ENCODE measurements at places on chromosomes 2 and 18.

GRCh38 chr2:199136242-199136641 lies 321.5 kb downstream of the SATB2 start:
- no peak for DNase-seq

GRCh38 chr2:121256720-121257479 lies 28.1 kb downstream of the TFCP2L1 start:
- no peak for DNase-seq

DNA sequence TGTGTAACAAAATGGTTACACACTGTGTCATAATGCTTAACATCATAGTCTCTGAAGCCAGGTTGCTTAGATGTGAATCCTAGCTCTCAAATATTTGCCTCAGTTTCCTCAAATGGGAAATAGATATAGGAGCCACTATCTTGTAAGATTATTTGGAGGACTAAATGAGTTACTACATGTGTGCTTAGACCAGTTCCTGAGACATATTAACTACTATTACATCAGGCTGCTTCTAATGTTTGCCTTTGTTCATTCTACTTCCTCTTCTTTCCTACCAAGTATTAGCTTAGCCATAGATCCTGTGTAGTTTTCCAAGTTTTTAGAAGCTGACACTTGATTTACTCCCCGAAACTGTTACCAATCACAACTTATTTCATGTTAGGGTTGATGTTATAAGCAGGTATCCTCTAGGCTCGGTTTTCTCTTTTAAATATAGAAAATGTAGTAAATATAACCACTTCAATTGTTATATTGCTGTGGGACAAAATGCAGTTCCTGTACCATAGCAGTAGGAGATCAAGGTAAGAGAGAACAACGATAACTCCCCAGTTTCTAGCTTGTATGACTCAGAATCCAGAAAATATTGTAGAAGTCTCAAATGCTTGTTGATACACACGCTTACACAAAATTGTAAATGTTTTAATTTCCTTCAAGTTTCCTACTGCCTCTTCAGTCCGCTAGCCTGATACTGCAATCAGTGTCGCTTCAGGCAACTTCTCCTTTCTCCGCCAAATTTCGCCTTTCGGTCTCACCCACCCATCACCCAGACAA lies 751 bp upstream of the DNAJC10 start:
- no peak for DNase-seq

DNA sequence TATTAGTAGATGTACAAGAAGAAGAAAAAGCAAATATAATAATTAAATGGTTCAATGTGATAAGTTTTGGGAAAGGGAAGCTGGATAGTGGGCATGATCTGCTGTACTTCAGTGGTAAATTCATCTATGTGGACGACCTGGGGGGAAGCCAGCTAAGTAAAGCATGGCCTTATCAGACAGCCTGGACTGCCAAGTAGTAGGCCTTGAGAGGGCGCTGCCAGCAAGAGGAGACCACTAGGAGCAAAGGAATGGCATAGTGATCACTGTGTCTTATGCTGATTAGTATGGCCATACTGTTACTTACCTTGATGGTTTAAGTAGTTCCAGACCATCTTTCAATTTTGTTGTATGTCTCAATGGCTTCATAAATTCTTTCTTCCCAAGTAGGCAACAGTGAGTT lies 287.6 kb downstream of the SETBP1 start:
- DNase-seq: no peak

DNA sequence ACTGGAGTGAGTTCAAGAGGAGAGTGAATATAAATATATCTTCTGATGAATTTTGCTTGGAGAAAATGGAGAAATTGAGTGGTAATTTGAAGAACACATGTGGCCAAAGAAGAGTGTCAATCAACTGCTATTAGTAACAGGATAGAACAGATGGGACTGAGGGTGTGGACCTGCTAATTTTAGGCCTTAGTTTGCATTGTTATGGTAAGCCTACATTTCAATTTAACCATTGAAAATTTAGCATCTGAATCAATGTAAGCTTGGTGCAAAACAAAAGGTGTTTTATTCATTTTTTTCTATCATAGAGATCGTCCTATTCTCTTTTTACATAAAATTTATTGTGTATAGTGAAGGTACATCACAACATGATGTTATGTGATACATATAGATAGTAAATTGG lies 42.1 kb upstream of the CDH19 start:
- DNase-seq: no peak

DNA sequence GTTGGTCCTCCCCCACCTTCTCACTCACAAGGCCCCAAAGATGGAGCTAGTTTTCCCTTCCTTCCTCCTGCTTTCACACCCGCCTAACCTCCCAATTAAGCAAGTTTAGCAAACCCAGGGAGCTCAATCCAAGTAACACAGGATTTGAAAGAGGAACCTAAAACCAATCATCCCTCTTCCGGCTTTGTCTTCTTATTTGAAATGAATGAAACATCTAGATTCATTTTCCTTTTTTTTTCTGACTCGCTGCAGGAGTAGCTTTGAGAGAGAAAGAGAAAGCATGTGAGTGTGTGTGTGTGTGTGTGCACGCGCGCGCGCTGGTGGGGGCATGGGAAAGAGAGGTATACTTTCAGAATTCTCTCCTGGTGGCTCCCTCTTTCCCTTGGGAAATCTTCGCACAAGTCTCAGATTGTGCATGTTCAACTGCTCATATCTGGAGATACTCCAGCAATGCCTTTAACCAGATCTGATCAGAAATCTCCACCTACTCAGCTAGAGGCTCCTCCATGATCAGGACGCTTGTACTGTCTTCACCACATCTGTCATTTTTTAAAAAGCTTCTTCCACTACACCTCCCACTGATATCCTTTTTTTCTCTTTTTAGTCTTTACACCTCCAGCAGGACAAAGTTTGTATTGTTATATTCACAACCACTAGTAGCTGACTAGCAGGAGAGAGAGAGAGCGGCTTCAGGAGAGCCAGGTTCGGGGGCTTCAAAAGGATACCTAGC lies 1.7 kb downstream of the SLC8A1 start:
- DNase-seq: no peak

DNA sequence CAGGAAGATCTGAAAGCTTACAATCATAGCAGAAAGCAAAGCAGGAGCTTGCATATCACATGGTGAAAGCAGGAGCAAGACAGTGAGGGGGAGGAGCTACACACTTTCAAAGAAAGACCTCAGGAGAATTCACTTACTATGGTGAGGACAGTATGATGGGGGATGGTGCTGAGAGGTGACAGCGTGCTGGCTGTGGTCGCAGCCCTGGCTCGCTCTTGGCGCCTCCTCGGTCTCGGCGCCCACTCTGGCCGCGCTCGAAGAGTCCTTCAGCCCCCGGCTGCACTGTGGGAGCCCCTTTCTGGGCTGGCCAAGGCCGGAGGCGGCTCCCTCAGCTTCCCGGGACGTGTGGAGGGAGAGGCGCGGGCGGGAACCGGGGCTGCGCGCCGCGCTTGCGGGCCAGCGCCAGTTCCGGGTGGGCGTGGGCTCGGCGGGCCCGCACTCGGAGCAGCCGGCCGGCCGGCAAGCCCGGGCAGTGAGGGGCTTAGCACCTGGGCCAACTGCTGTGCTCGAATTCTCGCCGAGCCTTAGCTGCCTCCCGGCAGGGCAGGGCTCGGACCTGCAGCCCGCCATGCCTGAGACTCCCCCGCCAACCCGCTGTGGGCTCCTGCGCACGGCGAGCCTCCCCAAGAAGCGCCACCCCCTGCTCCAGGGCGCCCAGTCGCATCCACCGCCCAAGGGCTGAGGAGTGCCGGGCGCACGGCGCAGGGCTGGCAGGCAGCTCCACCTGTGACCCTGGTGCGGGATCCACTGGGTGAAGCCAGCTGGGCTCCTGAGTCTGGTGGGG lies 131.9 kb upstream of the SPATS2L start:
- no peak for DNase-seq

- DNase-seq: no peak
Observed at GRCh38 chr2:174764280-174765255, at the start of gene CHRNA1. CHRNA1 (minus strand) TSS chr2:174764472; CDS start chr2:174764394, 78 bp downstream.

DNA sequence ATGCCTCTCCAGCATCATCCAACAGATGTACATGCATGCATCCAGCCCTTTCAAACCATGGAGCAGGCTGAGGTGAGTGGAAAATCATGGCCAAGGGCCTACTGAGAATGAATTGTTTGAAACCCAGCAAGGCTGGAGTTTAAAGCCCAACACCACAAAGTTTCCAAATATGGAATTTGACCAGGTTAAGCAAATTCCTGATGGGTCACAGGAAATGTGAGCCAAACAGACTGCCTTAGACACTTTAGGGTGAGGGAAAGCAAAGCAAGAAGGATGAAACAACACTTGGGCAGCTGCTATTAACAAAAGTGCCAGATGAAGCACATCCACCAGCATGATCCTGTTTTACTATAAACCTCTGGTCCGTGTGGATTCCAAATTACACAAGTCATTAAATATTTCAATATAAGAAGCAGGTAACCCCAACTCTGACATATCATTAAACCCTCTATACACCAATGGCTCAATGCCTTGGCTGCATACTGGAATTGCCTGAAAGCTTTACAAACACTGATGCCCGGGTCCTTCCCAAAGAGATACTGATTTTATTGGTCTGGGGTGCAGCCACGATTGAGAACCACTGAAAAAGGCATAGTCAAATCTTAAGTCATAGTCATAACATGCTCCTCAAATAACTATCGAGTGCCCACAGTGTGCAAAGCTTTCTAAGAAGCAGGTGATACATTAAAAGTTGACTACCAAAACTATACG lies 9.1 kb downstream of the KLF7 start:
- DNase-seq: no peak

- DNase-seq: no peak
Observed at GRCh38 chr2:95352310-95353054, 50.0 kb upstream of the FAHD2A start.

- no peak for DNase-seq
Observed at GRCh38 chr2:196592331-196592910, 47.1 kb upstream of the CCDC150 start.

GRCh38 chr18:60188958-60189357 lies 183.6 kb downstream of the MC4R start:
- DNase-seq: no peak

DNA sequence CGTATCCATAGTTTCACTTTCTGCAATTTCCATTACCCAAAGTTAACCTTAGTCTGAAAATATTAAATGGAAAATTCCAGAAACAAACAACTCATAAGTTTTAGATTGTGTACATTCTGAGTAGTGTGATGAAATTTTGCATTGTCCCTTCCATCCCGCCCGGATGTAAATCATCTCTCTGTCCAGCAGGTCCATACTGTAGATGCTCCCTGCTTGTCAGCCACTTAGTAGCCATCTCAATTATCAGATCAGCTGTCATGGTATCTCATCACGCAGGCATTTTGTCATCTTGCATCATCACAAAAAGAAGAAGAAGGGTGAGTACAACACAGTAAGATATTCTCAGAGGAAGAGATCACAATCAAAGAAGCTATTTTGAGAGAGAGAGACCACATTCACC lies 185.0 kb upstream of the STK17B start:
- DNase-seq: no peak

GRCh38 chr18:1002653-1003178 lies 98.0 kb downstream of the ADCYAP1 start:
- DNase-seq: no peak

DNA sequence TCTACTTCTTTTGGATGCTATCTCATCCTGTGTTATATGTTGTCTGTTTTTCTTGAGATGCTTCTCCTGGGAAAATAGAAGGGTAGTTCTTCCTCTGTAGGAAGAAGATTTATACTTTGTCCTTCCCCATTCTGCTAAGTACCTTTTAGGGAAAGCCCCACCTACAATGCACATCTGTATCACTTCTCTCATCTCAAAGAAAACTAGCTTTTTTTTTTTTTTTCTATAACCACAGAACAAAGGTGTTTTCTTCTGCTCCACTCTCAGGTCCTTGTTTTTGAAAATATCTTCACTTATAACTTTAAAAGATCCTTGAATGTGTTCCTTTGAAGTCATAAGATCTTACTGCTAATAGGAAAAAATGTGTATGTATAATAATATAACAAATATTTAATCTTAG lies 30.8 kb downstream of the CCDC150 start:
- no peak for DNase-seq

GRCh38 chr18:76721207-76721996 lies 101.0 kb upstream of the ZNF236 start:
- DNase-seq: peak; percentile 71

DNA sequence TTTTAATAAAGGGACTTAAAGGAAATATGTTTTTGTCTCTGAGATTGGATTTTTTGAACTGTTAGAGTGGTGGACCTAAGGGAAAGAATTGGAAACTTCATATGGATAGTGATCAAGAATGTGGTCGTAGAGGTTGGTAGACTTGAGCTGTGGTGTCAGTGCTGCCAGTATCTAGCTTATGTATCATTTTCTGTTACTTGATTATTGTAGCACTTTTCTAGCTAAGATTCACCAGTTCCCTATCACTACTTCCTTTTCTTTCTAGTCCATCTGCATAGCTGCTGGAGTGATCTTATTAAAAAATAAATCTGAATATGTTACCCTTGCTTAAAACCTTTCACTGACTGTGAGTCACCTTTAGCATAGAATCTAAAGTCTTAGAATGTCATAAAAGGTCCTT lies 6.0 kb downstream of the ACVR2A start:
- no peak for DNase-seq

DNA sequence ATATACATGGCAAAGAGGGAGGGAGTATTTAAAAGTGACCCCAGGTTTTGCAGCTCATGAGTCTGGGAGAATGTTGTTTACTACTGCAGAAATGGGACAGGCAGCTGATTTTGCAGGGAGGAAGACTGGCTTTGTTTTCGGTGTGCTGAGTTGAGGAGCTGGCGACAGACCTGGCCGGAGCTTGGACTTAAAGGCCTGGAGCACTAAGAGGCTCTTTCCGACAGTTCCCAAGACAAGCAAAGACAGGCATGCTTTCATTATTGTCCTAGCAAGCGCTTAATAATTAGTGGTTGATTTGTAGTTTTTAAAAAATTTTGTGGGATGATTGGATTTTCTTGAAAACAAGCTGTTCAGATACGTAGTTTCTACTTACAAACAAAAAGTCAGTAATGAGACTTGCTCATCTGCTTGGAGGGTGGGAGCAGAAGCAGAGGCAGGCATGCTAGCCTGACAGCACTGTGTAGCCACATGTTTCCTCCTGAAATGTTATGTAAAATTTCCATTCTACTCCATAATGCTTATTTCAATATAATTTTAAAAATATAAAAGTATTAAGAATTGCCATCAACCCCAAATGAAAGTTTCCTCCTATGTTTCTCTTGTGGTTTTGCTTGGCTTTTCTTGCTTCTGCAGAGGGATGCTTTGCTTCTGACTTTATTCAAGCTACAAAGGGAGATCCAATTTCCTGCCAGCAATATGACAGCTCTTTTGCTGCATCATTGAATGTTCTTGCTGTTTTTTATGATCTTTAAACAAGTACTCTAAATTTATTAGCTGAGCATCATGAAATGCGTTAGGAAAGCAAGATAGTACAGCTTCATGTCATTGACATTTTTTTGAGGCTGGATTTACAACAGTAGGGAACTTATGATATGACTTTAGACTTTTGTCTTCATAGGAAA lies 75.8 kb downstream of the PHLPP1 start:
- no peak for DNase-seq

GRCh38 chr2:171169333-171169732 lies 8.6 kb upstream of the TLK1 start:
- no peak for DNase-seq

Data from CD4-positive, alpha-beta T cell treated with Interleukin-17A for 4 hours (primary cell).